Fibroblast of the aortic adventitia (primary cell): ENCODE measurements at places on chromosomes 7 and 10. TPM values are rescaled to one million over a fixed set of nuclear protein-coding genes. Genes with fewer than 3 reads are reported as not detected.

DNA sequence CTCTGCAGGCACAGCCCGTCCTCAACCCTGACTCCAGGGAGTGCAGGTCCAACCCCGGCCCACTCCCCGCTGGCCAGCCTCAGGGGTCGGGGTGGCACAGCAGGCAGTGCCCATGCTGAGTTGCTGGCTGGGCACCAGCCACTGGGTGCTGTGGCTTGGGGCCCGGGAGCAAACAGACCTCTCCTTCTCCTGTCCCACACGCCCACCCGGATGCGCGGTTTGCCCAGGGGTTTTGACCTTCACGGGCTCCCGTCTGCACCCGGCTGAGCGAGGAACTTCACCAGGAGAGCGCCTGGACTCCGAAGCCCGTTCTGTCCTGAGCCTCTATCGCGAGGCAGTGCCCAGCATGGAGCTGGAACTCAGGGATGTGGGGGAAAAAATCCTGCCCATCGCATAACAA lies 2.6 kb upstream of the GRIFIN start:
- DNase-seq: no peak

GRCh38 chr7:2440608-2441245 lies 35.5 kb downstream of the GRIFIN start:
- DNase-seq: no peak

DNA sequence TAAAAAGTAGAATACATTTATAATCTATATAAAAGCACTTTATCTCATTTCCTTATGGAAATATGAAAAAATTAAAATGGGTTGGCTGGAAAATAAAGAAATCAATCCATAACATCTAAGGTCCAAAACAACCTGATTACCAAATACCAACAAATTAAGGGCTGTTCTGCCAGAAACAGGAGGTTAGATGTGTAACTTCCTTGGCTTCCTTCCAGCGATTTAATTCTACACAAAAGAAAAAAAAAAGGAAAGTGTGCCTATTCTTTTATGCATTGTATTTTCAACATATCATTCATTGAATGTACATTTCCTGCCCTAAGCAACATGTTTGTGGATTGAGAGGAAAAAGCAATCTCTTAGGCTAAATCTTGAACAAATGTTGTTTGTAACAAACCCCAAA lies 36.2 kb upstream of the USP6NL start:
- DNase-seq: no peak

- peak; percentile 14 for DNase-seq
These were observed 75.1 kb upstream of the PTPRZ1 start for GRCh38 chr7:121797657-121798452.

- DNase-seq: no peak
These were observed 75.0 kb upstream of the ADAM12 start for GRCh38 chr10:126463286-126463685.

- no peak for DNase-seq
These were observed 102.7 kb downstream of the GRID1 start for GRCh38 chr10:86263907-86264306.

- DNase-seq: no peak
These were observed 79.5 kb downstream of the PAX2 start for GRCh38 chr10:100824886-100825285.

DNA sequence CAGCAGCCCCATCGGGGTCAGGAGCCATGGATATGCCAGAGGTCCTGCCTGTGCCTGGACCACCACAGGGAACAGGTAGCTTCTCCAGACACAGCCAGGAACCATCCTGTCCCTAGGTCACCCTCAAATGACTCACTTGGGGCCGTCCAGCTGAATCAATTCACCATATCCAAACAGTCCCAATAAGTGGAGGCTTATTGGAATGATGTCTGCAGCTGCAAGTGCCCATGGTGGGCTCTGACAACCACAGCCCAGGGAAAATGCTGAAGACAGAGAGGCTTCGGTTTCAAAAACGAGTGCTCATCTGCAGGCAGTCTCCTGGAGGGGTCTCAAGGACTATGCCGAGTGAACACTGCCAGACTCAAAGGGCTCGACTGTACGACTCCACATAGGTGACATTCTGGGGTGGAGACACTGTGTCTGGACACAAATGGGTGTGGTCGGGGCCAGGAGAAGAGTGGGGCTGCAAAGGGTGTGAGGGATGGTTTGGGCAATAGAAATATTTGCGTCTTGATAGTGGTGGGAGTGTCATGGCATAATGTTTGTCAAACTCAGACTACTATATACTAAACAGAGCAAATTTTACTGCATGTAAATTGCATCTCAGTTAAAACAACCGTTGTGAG lies 204.8 kb downstream of the TNS3 start:
- no peak for DNase-seq

- no peak for DNase-seq
These were observed 169.6 kb downstream of the C7orf25 start for GRCh38 chr7:42742318-42742717.

The GRM3 gene
- not detected in 2 replicates for total RNA-seq

The BHLHA15 gene
- not detected in 2 replicates for total RNA-seq

The LIPN gene
- total RNA-seq: not detected in 2 replicates

The MRLN gene
- total RNA-seq: not detected in 2 replicates

The GIMAP4 gene
- 0.18 and 1.3 TPM in 2 replicates for total RNA-seq

The TCAF2 gene
- total RNA-seq: 1.6 TPM in 2 replicates
